ENCODE measurements at places on chromosomes 3 and 15.

DNA sequence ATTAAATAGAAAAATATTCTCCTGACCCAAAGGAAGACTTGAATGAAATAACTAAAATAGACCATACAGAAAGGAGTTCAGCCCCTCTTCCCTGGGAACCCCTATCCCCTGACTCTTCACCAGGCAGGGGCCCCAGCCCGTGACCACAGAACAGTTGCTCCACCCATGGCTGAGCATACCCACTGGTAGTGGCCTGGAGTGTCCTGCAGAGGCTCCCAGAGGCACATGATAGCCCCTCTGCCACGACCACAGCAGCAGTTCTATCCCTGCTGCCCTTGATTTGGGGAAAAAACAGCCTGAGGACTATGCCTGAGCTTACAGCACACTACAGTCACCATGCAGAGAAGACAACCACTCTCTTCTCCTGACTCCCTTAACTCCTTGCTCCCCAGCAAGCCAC is 31.8 kb downstream of the TTC14 start:
- DNase-seq, result no peak

GRCh38 chr15:78265752-78266224 is 1.4 kb downstream of the DNAJA4 start:
- no peak for DNase-seq

- DNase-seq, result no peak
Measured at GRCh38 chr3:156463123-156463522, 91.8 kb downstream of the SSR3 start.

DNA sequence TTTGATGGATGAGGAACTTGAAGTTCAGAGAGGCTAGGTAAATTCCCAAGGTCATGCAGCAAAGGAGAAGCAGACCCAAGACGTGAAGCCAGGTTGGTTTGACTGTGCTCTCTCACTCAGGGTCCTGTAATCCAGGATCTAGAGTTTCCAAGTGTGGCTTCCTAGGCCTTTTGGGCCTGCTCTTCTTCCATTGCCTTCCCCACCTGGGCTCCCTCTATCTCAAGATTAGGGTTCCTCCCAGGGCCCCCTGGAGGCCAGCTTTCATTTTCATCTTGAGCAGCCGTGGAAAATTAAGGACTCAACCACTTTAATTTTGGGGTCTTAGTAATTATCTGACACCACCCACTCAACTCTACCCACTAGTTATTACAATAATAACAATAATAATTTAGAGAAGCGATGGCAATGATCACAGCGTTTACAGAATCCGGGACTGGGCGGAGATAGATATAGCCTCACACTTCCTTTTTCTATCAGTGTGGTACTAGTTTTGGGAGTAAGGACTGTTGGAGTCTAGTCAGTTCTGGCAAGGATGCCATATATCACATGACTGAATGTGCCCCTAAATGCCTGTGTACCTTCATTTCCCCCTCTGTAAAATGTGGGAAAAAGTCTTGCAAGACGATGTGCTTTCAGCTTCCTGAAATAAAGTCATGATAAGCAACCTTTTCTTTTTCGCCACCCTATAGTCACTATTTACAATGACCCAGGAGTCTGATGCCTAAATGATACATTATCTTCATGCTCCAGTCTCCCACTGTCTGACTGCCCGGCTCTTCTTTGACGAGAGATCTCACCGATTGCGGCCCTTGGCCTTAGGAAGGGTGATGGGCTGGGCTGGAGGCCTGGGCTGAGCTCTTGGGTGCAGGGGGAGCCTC is 30.2 kb upstream of the MAGEF1 start:
- no peak for DNase-seq

DNA sequence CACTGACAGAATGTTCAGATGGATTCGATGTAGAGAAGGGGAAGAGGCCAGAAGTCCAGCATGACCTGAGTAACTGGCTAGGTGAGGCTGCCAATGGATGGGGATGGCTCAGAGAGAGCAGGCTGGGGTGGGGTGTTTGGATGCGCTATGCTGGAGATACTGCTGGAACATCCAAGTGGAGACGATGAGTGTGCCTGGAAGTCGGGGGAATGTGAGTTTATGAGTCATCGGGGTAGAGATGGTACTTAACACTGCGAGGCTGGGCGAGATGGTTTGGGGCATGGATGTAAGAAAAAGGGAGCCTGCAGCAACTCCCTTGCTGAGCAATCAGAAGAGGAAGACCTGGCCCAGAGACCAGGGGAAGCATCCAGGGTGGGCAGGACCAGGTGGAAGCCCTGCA is 180.7 kb downstream of the SLCO3A1 start:
- no peak for DNase-seq

DNA sequence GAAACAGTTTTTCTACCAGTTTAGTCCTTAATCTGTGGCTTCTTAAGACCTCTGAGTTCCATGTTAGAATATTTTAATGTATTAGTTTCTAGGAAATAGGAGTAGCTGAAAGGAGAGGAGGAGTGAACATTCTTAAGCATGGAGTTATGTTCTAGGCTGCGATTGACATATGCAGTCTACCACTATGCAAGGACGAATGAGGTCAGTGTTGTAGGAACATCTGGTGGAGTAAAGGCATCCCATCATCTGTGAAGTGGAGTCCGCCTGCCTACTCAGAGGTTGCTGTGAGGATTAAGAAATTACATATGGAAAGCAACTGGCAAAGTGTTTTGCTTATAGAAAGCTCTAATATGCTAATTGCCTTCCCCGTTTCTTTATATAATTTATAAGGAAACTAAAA is 45.1 kb downstream of the SNAPC5 start:
- no peak for DNase-seq

GRCh38 chr15:22810853-22811338 is 24.5 kb downstream of the NIPA1 start:
- no peak for DNase-seq

DNA sequence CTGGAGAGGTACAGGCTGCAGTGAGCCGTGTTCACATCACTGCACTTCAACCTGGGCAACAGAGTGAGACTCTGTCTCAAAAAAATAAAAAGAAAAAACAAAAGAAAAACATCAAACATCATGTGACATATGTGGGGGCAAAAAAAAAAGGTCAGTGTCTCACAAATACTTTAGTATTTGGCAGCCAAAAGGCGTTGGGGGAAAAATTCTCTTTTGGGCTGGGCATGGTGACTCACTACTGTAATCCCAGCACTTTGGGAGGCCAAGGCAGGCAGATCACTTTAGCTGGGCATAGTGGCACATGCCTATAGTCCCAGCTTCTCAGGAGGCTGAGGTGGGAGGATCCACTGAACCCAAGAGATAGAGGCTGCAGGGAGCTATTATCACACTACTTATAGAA is 47.6 kb downstream of the TMCC1 start:
- no peak for DNase-seq

GRCh38 chr3:9976721-9977709 is 9.6 kb downstream of the EMC3 start:
- no peak for DNase-seq

Data from stimulated activated naive CD4-positive, alpha-beta T cell treated with Interleukin-2 at 50 U/mL for 16 hours (primary cell).